Keratinocyte (primary cell): ENCODE measurements at places on chromosomes 16 and 17.

- no peak for DNase-seq
Measured at GRCh38 chr17:45584092-45585036, 93.8 kb upstream of the PLEKHM1 start.

- DNase-seq = no peak
Measured at GRCh38 chr17:31499771-31500554, 108.5 kb downstream of the RAB11FIP4 start.

GRCh38 chr17:39863918-39864746 lies at the start of gene IKZF3:
Gene IKZF3 (minus strand): TSS chr17:39864312. CDS start chr17:39864126, 186 bp downstream.
- DNase-seq = no peak

GRCh38 chr16:58511933-58512815 lies 3.1 kb upstream of the SETD6 start:
- DNase-seq = no peak

- no peak for DNase-seq
Measured at GRCh38 chr16:8572063-8572918, 18.0 kb downstream of the TMEM114 start.

- no peak for DNase-seq
Measured at GRCh38 chr16:2142942-2143877, 5.2 kb upstream of the RAB26 start.

GRCh38 chr16:75494661-75495075 lies 573 bp downstream of the CHST6 start:
- no peak for DNase-seq

DNA sequence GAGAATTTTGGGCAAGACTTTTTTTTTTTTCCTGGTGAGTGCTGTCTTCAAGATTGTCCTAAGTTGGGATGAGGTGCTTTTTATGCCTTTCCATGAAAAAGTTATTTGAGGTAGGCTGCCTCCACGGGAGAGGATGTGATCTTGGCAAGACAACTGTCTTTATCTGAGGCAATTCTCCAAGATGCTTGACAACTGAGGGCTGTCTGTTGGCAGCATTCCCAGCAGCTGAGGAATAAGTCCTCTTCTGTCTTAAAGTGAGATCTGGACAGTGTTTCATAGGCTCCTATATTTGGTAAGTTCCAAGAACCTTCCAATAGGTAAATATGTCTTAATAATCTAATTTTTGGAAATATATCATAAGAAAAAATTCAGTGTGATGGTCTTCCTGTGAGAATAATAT lies 662.0 kb downstream of the CDH11 start:
- DNase-seq = no peak

DNA sequence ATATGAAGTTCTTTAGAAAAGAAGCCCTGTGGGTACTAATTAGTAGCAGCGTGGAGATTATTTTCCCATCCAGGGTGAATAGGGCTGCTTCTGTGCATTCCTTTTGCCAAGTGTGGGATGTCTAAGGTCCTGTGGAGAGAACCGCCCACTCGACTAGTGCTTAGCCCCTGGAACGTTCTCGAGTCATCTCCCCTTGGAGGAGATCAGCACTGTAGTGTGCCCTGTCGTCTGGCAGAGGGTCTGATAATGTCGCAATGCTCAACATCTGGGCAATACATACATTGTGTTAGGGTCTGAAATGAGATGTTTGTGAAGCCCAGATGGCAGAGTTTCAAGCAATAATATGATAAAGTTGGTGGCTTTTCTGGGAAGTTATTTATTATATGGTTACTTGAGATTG lies 64.8 kb downstream of the SPECC1 start:
- no peak for DNase-seq

DNA sequence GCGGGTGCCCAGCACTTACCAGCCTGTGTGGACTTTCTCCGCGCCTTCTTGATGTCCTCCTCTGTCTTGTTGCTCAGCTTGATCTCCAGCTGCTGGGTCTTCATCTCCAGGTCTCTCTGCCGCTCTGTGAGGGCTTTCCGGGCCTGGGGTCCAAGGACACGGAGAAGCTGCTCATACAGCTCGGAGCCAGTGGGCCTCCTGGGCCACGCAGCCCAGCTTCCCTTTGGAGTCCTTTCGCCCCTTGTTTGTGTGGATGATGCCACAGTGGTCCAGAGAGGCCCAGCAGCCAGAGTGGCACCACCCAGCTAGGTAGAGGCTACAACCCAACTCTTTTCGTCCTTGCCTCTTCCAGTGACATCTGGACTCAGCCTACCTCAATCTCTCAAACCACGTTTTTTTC lies 20.4 kb upstream of the RCVRN start:
- DNase-seq = no peak

- no peak for DNase-seq
Measured at GRCh38 chr16:1687427-1688316, 9.6 kb downstream of the JPT2 start.

- no peak for DNase-seq
Measured at GRCh38 chr16:12964461-12964860, 63.1 kb downstream of the SHISA9 start.

- DNase-seq = no peak
Measured at GRCh38 chr17:57582881-57583756, 162.0 kb downstream of the CCDC182 start.

DNA sequence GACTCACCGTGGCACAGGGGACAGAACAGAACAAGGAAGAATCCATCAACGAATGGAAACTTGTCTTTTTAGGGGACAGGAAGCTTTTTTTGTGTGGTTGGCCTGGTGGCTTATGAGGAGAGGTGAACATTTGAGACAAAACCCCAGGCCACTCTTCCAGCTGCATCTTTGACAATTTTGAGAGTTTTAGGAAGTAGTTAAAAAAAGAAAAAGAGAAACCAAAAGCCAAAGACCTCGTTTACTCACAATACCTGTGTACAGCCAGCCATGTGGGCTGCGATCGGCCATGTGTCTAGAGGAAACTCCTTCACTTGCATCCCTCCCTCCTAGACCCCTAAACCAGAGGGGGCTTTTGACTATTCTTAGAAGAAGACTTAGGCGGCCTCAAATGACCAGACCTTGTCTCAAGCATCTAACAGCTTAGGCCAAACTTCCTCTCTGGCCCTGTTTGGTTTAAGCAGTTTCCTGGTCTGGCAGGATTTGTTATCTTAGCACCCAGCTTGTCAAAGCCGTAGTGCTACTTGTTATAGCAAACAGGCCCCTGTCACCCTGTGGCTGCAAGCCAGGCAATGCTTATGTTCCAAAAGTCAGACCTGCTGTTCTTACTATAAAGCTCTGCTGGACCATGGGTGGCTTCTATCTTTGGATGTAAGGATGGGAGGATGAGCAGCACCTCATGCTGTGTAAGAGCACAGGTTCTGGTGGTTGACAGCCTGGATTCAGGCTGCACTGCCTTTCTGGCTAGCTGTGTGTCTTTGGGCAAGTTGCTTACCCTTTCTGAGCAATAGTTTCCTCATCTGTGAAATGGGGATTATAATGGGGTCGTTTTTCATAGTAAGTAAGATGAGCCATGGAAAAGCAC lies 17.7 kb downstream of the KSR1 start:
- DNase-seq = no peak

- DNase-seq = no peak
Measured at GRCh38 chr16:259226-259625, 16.5 kb downstream of the RGS11 start.

DNA sequence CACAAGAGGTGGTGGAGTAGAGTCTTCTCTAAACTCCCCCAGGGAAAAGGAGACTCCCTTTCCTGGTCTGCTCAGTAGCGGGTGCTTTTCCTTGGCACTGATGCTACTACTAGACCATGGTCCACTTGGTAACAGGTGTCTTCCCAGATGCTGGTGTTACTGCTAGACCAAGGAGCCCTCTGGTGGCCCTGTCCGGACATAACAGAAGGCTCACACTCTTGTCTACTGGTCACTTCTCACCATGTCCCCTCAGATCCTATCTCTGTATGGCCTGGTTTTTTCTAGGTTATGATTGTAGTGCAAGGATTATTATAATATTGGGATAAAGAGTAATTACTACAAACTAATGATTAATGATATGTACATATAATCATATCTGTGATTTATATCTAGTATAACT lies 49.7 kb upstream of the ARL4D start:
- DNase-seq = no peak

DNA sequence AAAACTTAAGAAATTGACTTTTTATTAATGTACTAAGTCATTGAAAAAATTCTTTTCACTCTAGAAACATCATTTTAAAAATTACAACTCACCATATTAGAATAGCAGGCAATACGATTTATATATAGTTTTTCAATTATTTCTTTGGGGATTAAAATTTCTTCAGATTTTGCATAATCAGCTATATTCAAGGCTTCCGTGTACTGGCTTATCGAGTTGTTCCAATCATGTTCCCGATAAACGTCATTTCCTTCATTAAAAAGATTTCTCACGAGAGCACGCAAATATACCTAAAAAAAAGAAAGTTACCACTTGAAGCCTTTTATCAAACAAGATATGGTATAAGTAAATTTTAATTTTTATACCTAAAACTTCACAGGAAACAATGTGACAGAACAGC lies 18.0 kb downstream of the ZC3H7A start:
- no peak for DNase-seq

- no peak for DNase-seq
Measured at GRCh38 chr16:84950906-84951305, 60.4 kb downstream of the ZDHHC7 start.

GRCh38 chr16:27381236-27381635 lies 20.7 kb upstream of the IL21R start:
- DNase-seq = no peak

GRCh38 chr17:44587339-44587738 lies 30.1 kb downstream of the FZD2 start:
- peak; percentile 23 for DNase-seq

DNA sequence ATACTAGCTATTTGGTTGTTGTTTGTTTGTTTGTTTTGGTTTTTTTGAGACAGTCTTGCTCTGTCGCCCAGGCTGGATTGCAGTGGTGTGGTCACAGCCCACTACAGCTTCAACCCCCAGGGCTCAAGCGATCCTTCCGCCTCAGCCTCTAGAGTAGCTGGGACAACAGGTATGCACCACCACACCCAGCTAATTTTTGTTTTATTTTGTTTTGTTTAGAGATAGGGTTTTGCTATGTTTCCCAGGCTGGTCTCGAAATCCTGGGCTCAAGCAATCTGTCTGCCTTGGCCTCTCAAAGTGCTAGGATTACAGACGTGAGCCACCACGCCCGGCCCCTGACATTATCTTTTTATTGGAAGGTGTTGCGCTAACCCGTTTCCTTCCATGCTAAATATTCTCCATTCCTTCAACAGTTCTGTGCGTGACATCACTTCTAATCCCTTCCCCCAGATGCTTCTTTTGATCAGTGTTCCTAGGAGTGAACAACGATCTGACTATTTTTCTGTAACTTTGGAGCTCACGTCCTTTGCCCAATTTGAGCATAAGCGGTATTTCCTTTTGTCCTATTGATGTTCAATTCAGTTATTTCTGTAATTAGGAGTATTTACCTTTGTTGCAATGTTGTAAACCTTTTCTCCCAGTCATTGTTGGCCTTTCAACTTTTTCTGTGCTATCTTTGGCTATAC lies 30.2 kb upstream of the EMP2 start:
- no peak for DNase-seq

DNA sequence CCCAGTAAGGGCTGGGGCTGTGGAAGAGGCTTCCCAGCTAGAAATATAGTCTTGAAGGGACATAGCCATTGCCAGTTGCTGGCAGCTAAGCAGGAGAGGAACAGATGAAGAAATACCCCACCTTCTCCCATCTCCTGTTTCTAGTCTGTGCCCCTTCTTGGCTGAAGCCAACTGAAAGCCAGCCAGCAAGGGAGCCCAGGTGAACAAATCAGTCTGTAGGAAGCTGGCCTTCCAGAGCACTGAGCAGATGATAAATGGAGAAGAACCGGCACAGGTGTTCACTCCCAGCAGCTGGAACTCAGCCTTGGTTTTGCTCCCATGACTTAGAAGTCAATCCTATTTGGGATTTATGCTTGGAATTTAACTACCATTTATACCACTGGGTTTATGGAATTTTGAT lies 69.2 kb upstream of the DHX40 start:
- DNase-seq = no peak

DNA sequence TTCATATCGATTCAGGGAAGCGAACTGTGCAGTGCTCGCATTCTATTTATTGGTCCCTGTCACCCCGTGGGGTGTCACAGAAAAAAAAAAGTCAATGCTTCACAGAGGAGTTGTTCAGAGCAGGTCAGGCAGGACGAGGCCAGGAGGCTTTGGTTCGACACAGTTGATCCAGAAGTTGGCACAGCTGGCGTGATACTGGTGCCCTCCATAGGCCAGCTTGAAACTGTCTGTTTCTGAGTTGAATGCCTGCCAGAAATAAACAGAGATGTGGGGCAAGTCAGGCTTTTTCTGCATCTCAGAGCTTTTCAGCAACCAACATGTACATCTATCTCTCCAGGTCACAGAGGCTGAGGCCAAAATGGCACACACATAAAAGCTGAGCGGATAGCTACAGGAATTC lies 29.1 kb downstream of the DUSP14 start:
- no peak for DNase-seq

DNA sequence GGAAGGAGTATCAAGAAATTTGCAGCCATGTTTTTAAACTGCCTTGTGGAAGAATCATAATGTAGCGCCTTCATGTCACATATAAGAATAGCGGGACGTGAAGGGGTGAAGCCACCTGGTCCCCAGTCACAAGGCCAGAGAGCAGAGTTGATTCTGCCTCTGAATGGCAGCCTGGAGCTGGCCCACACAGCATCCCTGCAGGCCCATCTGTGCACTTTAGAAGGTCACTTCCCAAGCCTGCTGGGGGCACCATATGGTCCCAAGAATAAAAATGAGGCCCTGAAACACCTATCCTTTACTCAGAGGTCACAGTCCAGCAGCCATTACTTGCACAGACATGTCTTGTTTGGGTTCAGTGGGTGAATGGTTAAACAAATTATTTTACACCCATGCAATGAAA lies 15.0 kb downstream of the CD300E start:
- DNase-seq = no peak

- DNase-seq = no peak
Measured at GRCh38 chr16:30040221-30040620, 9.2 kb upstream of the TLCD3B start.

DNA sequence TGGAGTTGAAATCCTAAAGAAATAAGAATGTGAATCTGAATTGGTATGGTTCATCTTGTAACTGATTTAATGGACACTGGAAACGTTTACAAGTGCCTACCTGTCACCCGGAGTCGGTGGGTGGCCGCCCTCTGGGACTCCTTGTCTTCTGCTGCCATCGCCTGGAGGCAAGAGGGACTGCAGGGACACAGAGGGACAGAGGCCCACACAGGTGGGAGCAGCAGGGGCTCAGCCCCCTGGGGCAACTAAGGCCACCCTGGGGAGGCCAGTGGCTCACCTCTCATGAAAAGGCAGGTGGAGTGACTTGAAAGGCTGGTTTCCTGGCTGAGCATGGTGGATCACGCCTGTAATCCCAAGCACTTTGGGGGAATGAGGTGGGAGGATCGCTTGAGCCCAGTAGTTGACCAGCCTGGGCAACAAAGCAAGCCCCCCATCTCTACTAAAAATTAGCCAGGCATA lies 23.2 kb downstream of the TMEM92 start:
- no peak for DNase-seq

GRCh38 chr17:28096756-28097155 lies 54.3 kb downstream of the NLK start:
- DNase-seq = no peak

DNA sequence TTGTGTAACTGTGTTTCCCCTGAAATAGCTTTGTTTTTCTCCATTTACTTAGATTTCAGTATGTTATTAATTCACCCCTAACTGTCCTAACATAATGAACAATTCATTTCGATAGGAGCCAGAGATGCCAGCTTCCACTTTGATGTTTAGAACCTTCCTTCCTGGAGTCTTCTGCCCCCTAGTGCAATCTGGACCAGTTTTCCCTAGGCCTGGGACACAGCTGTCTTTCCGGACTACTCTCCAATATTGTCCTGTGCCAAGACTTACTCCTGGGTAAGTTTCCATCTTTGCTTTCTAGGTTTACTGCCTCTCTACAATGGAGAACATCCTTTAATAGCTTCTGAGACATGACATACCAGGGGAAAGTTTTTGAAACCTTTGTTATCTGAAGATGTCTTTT lies 12.8 kb downstream of the RECQL5 start:
- no peak for DNase-seq
